ENCODE measurements at places on chromosomes 2 and 18. TPM values are rescaled to one million over a fixed set of nuclear protein-coding genes. Genes with fewer than 3 reads are reported as not detected.

The STON1 gene
- total RNA-seq: 14.4 TPM

The RAB27B gene
- 2.0 TPM for total RNA-seq

The CNGA3 gene
- 0.17 TPM for total RNA-seq

The SPATA3 gene
- total RNA-seq: not detected

The LINC00305 gene
- not detected for total RNA-seq

The CYS1 gene
- total RNA-seq: 7.3 TPM

The UPP2 gene
- not detected for total RNA-seq

The DSEL gene
- total RNA-seq: 156 TPM

The ADRA2B gene
- total RNA-seq: not detected

The TNFRSF11A gene
- total RNA-seq: 0.66 TPM

The OTOS gene
- 1.2 TPM for total RNA-seq

The POU3F3 gene
- not detected for total RNA-seq

The GPR155 gene
- total RNA-seq: 7.1 TPM

The IL1A gene
- total RNA-seq: 0.33 TPM

The TUBA3E gene
- not detected for total RNA-seq

The UGT1A1 gene
- total RNA-seq: not detected

The CTAGE1 gene
- total RNA-seq: not detected

The CXCR1 gene
- not detected for total RNA-seq

The NEU2 gene
- total RNA-seq: not detected

The SIX3 gene
- total RNA-seq: not detected

The DSC1 gene
- not detected for total RNA-seq

The PEX13 gene
- total RNA-seq: 26.0 TPM

The ASB18 gene
- total RNA-seq: not detected

The GALR1 gene
- not detected for total RNA-seq

The CFC1 gene
- total RNA-seq: not detected

The MZT2A gene
- 66.8 TPM for total RNA-seq

The TRIM43 gene
- not detected for total RNA-seq

The SLC8A1 gene
- 80.3 TPM for total RNA-seq

Measured in smooth muscle cell of trachea (primary cell).